ENCODE measurements at places on chromosomes 3 and 15.

DNA sequence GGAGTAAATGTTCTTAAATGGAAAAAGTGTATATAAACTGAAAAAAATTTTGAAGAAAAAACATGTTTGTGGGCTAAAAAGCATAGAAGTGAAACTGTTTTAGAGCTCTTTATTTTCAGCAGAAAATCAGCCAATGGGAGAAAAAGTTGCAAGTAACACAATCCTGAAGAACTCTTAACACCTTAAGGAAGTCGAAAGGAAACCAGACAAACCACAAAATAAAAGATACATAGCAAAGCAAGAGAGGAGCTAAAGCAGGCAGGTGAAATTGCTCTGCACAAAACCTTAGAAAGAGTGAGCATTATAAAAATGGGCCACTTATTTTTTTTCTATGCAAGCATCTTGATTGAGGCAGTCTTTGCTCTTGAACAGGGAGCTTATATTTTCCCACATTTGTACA lies 300.5 kb downstream of the RAP2B start:
- no peak for DNase-seq

DNA sequence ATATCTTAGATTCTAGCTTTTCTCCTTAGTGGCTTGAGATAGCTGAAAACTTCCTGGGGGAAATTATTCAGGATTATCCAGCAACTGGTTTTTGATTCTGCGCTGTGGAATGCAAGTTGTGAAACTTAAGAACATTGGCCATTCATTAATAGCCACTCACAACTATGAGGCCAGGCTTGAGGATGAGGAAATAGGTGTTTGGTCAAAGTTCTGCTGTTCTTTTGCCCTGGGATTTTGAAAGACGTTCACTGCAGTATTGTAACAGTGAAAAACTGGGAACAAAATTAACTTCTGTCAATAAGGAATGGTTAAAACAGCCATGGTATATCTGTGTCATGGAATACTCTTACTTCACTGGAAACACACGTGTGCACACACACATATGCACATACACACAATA lies 44.1 kb downstream of the CTXND1 start:
- no peak for DNase-seq

- DNase-seq, result peak; percentile 81
Measured at GRCh38 chr3:61358364-61358763, 107.1 kb upstream of the FHIT start.

DNA sequence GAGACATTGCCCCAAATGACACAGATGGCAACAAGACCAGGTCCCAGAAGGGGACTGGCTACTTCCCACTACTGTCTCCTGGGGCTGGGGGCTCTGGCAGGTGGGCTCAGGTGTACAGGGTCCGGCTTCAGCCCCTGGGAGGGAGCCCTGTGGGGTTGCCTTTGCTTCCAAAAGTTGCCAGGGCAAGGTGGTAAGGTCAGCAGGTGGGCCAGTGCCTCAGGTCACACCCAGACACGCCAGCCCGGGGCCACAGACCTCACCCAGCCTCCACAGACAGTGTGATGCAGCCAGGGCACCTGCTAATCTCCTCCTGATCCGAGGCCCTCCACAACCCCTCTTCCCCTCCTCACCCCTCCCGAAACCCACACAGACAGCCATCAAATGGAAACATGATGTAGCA lies 7.5 kb downstream of the OXTR start:
- DNase-seq, result no peak

- DNase-seq, result no peak
Measured at GRCh38 chr3:10468613-10469354, 36.6 kb downstream of the ATP2B2 start.

DNA sequence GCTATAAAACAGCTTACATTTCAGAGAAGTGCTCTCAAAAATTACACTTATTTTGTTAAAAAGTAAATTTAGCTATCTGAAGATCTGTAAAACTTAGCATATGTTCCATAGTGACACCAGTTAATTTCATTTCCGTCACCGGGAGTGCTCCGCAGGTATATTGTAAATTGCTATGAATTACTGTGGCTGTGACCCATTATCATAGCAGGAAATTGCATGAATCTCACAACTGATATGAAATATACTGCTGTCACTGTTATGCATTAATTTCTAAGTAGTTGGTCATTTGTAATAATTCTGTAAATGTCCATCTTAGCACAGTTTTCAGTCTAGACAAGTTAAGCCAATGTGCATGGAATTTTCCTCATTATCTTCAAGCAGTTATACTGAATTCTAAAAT lies 91.2 kb downstream of the EPHA3 start:
- no peak for DNase-seq

DNA sequence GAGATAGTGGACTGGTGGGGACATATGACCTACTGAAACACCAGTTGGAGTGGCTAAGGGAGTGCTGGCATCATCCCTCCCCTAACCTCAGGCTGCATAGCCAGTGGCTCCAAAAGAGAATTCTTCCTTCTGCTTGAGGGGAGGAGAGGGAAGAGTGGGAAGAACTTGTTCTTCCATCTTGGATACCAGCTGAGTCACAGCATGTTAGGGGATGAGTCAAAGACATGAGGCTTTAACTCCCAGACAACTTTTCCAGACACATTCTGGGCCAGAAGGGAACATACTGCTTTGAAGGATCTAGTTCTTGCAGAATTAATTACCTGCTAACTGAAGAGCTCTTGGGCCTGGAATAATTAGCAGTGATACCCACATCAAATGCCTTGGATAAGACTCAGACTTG lies 36.8 kb upstream of the PEX5L start:
- DNase-seq, result no peak

DNA sequence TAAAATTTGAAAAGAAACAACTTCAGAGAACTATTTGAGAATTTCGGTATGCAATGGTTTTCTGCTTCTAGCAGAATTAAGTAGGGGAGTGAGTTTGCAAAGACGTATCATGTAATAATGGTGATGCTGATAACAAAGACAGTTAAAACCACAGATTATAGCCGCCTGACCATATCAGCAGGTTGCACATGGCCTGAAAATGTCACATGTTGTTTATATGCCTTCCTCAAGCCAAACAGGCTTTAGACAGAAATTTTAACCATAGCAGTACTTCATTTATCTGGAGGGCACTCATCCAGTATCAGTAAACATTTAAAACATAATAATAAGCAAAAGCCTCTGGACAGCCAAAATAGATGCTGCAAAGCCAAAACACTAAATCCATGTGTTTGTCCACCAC lies 131.7 kb downstream of the RYR3 start:
- DNase-seq, result no peak

- no peak for DNase-seq
Measured at GRCh38 chr3:43165786-43166185, 59.9 kb upstream of the POMGNT2 start.

DNA sequence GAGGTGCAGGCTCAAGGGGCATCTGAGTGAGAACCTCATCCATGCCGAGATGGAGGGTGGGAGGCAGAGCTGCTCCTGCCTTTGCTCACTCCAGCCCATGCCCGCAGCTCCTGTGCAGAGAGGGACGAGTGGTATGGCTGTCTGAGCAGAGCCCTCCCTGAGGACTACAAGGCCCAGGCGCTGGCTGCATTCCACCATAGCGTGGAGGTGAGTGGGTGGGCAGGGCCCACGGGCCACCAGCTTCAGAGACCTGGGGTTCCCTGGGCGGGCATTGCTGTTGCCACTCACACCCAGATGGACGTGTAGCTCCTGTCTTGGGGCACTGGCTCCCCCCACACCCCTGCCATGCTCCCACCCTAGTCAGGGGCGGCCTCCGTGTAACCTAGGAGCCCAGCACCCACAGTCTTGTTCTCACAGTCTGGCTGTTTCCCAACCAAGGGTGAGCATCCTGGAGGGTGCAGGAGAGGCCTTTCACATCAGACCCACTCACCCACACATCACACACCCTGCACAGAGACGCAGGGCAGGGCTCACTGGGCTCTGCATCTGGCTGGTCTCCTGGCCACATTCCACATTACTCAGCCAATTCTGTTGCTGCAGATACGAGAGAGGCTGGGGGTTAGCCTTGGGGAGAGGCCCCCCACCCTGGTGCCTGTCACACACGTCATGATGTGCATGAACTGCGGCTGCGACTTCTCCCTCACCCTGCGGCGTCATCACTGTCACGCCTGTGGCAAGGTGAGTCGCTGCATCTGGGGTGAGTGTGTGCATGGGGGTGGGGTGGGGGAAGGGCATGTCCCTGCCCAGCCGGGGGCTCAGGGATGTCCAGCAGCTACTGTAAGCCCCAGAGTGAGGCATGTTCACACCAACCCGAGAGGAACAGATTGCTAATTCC lies 25.3 kb upstream of the NR2C2 start:
- no peak for DNase-seq

DNA sequence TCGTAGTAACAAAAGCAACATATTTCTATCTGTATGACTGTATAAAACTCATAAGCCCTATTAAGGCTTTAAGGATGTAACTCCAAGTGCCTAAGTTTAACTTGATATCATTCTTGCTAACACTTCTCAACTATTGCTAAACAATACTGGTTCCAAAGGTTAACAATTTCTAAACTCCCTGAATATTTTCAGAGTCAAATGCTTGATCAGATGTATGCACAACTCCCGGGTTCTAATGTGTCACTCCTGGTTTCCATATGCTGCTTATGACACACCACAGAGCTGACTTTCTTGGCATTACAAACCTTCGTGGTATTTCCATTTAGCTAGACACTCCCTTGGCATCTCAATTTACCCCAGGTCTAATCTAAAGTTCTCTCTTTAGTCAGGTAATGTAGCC lies 26.3 kb downstream of the DZIP1L start:
- DNase-seq, result no peak

- no peak for DNase-seq
Measured at GRCh38 chr3:59654123-59654479, 604.3 kb upstream of the CFAP20DC start.

- no peak for DNase-seq
Measured at GRCh38 chr3:151863611-151864010, 9.8 kb upstream of the SUCNR1 start.

DNA sequence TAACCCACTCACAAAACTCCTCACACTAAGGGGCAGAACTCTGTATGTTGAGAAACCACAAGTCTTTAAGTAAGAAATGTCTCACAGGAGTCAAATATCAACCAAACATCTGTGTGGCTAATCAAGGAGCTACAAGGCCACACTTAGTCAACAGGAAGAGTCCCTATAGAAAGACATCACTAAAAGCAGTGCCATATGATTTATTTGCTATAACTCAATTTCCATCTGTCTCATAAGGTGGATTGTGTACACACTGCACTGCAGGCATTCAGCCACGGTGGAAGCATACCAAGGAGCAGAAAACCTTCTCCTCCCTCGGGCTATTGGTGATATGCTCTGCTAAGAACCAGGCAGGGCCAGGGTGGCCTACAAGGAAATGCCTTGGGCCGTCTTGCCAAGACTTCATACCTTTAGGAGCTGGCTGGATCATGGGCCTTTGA lies 197.6 kb upstream of the CFAP20DC start:
- DNase-seq, result no peak

DNA sequence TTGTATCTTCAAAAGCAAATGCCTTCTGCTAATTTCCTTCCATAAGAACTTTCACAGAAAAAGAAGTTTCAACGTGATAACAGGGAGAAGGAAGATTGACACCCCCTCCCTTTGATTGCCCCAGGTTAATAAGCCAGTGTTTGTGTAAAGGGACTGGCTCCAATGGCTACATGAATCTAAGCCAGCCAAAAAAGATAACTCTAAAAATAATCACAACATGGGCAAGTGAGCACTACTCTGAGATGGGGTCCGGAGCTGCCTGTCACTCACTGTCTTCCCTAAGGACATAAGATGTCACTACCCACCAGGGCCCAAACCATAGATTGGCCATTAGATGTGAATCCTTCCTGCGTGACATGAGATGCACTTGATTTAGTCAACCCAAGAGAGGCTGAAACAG lies 17.6 kb upstream of the ST8SIA2 start:
- DNase-seq, result no peak

DNA sequence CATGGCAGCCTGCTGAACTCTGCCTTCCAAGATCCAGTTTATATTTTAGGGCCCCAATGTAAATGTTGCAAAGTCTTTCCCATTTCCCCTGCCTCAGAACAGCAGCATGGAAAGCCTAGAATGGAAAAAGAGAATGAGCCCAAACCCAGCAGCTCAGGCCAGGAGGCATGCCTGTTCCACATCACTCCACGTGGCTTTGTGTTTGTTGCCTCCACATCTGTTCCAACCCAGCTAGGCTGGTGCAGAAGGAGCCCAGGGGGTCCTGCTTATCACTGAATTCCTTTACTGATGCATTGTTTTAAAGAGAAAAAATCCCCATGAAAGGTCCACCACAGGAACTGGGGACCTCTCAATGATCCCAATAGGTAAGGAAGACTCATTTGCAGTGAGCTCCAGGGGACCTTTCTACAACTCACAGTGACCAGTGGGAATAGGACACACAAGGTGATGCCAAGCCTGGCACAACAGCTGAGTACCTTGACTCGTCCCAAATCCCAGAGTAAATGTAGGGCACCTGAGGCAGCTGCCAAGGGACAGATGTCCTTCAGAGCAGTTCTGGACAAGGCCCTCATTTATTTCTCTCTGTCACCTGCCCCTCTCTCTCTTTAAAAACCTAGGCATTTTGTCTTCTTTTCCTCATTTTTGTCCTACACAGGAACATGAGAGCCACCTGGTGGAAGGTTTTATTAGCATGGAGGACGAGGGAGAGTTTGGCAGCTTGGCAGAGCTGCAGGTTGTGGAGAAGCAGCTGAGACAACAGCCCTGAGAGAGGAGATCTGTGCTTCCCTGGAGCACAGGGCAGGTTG lies 41.7 kb upstream of the ADAMTS17 start:
- peak; percentile 8 for DNase-seq

DNA sequence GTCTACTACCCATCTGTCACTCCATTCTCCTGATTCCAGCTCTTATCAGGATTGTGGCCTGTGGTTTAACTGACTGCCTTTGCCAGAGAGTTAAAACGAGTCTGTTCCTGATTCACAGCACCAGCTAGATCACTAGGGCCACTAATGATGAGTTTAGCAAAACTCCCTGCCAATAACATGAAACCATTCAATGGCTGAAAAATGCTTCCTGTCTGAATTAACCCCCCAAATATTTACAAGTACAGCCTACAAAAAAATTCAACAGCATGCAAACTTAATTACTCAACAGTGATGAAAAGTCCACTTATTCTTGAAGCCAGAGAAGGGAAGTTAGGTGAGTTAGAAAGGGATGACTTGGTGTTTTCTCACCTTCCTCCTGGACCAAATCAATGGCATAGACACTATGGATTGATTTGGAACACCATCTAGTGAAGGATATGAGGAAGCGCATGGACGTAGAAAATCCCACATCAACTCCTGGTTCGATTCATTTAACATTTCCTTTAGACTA lies 141.4 kb downstream of the TGFBR2 start:
- DNase-seq, result no peak

- DNase-seq, result no peak
Measured at GRCh38 chr3:10709110-10709781, 106.8 kb upstream of the SLC6A11 start.

DNA sequence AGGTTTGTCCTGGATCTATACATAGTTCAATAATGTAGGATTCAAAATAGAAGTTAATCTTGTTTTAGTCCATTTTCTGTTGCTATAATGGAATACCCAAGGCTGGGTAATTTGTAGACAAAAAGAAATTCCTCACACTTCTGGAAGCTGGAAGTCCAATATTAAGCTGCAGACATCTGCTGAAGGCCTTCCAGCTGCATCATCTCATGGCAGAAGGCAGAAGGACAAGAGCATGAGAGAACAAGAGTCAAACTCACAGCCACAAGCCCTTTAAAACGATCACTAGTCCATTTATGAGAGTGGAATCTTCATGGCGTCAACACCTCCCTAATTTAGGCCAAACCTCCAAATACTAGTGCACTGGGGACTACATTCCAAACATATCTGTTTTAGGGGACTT lies 669.3 kb downstream of the ROBO2 start:
- no peak for DNase-seq

- peak; percentile 58 for DNase-seq
Measured at GRCh38 chr3:69092030-69092516, 7.3 kb downstream of the ARL6IP5 start.

Measured in midbrain (tissue), 1 donor.